COR-L47 (cell line): ENCODE measurements at places on chromosomes 12 and 14.

- no peak for DNase-seq
Observed at GRCh38 chr12:26122061-26122680, 2.7 kb downstream of the BHLHE41 start.

GRCh38 chr14:95174184-95174792, 17.0 kb upstream of the DICER1 start:
- no peak for DNase-seq

GRCh38 chr12:124679533-124680371, 112.3 kb upstream of the NCOR2 start:
- DNase-seq = no peak

DNA sequence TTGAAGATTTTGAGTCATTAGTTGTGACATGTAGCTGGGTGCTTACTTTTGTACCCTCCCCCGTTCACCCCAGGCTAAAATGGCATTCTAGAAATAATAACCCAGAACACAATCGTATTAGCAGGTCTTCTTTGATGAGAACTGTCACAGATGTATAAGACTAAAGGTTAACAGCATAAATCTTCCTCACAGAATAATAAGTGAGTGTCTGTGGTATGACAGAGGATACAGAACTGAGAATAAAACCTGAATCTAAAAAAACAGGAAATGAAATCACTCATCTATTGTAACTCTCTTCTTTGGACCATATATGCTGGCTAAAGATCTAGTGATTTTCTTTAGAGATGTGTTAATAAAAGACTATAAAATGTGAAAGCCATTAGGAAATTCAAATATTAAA, 746.6 kb downstream of the LRFN5 start:
- DNase-seq = no peak

- peak; percentile 75 for DNase-seq
Observed at GRCh38 chr12:92784797-92785562, 82.2 kb downstream of the PLEKHG7 start.

GRCh38 chr14:51490205-51490604, 161.5 kb upstream of the FRMD6 start:
- no peak for DNase-seq

- no peak for DNase-seq
Observed at GRCh38 chr12:1993341-1993740, 10.9 kb downstream of the DCP1B start.

- DNase-seq = no peak
Observed at GRCh38 chr12:12086973-12087692, 16.4 kb downstream of the BCL2L14 start.

DNA sequence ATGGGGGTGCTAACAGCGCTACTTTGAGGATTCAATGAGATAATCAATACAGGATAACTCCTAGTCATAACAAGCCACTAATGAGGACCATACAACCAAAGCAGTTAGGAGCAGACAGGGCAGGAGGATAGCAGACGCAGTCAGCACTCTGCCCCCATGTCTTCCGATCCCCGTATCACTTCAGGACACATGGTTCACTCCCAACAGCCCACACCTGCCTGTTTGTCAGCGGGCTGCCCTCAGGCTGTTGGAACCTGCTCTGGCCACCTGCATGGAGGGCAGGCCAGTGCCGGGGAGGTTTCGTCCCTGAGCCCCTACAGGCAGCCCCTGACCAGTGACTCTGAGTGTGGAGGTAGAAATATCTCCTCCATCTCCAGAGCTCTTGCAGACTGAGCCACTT, 37.1 kb upstream of the LTBP2 start:
- DNase-seq = no peak
